Glutamatergic neuron (in vitro differentiated cells): ENCODE measurements at places on chromosomes 5 and 9.

GRCh38 chr5:110651507-110651906 lies 75.0 kb downstream of the TMEM232 start:
- no peak for DNase-seq

DNA sequence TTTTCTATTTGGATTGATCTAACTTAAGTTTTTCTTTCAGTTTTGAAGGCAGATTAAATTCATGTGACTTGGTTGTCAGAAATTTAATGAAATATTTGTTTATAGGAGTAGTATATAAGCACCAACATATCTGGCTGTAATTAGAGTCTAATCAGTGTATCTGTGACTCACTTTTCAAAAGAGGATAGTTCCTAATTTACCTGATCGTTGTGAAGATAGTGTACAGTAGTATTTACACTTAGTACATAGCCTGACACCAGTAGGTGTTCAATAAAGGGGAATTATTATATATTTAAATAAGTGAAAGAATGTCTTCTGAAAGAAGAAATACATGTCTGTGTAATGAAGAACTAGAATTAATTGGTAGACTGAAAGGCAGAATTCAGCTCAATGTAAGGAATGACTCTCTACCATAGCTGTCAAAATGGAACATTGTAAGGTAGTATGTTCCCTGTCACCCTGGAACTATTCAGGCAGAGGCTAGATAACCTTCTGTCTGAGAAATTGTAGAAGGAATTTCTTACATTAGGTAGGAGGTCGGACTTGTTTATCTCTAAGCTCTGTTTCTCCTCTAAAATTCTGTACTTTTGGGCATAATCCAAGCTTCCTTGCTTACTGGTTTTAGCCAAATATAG lies 8.6 kb downstream of the TGFBR1 start:
- DNase-seq = no peak

- DNase-seq = no peak
These were observed 290.1 kb downstream of the HINT1 start for GRCh38 chr5:130874861-130875417.

GRCh38 chr5:55546947-55547346 lies 12.2 kb upstream of the PLPP1 start:
- no peak for DNase-seq

- DNase-seq = no peak
These were observed 404.7 kb downstream of the TLE4 start for GRCh38 chr9:79976257-79977073.

GRCh38 chr5:94992325-94992724 lies 292.6 kb downstream of the MCTP1 start:
- no peak for DNase-seq

DNA sequence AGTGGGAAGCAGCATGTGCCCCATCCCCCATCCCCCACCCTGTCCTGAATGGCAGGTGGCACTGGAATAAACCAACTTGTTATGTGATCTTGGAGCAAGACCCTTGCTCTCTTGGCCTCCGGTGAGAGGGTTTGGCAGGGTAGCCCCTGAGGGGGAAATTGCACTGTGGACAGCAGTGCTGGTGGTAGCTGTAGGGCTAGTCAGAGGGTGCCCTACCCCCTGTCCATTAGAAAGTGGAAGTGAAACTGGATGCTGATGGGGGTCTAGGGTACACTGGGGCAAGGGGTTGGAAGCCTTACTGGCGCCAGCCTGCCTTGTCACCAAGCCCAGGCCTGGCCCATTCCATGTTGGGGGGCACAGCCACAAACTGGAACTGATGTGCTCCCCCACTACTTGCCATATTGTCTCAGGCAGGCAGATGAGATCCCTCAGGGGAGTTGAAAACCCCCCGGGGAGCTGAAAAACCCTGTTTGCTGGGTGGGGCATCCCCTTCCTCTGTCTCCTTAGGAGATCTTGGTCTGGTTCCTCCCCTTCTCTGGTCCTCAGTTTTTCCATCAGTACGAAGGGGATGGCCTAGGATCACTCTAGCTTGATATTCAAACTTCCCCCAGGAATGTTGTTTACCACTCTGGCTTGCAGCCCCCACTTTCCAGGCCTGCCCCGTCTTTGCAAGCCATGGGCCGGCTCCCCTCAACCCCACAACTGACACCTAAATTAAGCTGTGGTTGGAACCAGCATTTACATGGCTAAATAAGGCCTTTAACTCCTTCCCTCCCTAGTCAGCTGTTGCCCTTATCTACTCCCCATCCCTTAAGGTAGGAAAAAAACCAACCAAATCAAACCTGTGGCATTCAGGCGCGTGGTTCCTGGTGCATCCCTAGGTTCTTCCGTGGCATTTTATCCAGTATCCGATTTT lies 14.4 kb upstream of the SYNPO start:
- no peak for DNase-seq

GRCh38 chr5:7857926-7858632 lies 7.1 kb upstream of the CFAP90 start:
- DNase-seq = no peak

GRCh38 chr5:91049112-91049511 lies 334.0 kb downstream of the ARRDC3 start:
- no peak for DNase-seq

DNA sequence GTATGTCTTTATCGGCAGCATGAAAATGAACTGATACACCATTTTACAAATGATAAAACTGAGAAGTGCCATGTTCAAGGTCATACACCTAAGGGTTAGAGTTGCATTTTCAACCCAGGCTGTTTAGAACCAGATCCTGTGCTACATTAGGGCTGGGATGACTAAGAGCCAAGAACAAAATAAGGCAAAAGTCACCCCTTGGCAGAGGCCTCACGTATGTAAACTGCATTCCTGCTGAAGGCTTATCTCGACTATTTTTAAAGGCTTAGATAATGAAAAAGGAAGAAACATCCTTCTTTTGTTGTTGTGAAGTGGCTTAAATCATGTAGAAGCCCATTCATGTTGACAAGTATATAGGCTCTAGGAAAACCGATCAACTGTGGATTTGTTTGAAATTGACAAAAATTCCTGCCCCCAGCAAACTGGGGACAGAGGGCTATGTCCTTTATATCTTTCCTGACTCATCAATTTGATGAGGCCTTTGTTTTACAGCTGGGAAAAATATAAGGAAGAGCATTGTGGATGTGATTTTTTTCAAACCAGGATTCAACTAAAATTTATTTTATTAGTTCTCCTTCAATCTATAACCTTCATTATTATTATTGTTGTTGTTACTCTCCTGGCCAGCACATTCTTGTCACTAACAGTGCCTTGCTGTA lies 196.5 kb downstream of the SNX18 start:
- no peak for DNase-seq

DNA sequence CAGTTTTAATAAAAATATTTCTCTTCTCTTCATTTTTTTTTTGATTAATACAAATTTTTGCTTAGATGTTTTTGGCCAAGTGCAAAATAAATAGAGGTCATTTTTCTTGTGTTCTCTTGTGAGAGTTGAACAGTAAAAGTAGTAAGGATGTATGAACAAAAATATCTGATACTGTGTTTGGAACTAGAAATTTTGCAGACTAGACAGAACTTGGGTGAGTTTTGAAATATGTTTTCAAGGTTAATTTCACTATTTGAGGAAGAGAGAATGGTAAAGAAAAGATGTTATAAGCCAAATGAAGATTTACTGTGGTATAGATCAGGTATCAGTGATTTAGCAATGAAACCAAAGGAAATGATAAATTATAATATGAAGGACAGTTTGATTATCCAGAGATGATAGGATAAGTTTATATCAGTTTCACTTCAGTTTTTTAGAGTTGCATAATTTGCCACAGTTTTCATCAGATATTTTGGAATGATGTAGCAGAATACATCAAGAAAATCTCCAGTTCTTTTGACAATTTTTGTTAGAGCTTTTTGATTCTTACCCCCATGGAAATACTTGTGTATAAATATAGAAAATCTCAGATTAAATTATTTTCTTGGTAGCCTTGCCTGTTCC lies 147.9 kb upstream of the VCAN start:
- DNase-seq = no peak

- no peak for DNase-seq
These were observed 138.2 kb downstream of the PRDM6 start for GRCh38 chr5:123227216-123227615.

DNA sequence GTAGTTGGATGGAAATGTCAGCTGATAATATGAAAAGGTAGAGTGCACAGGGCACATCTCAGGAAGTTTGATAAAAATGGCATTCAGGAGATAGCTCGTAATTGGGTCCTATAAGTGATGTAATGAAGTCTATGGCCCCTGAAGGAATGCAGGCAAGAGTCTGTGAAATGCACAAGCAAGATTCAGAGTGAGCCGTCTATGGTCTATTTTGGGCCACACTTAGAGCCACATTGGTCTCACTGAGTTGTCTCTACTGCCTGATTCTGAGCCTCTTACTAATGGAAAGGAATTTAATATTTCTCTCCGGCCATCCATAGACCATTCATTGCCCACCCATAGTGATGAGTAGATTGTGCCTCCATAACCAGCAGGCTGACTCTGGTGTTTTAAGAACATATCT lies 111.3 kb upstream of the KCNN2 start:
- no peak for DNase-seq
